HFFc6 (cell line): ENCODE measurements at places on chromosomes 1 and 21.

DNA sequence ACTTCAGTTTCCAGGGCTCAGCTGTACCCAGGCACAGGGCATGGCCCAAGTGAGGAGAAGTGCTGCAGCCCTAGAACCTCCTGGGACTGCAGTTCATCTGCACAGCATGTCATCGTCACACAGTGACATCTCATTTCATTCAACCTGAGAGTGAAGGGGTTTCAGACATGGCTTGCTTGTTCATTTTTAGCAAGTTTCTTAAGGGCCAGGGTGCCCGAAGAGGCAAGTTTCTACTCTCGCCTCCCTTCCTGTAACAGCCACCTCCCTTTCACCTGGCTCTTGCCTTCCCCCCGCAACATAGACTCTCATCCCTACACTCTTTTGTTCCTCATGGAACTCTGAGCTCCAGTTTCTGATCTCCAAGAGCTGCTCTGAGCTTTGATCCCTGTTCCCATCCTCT is 108.1 kb downstream of the C1orf21 start:
- H3K4me1 ChIP-seq = peaks cover 30% of the 10 kb centered on the region
- no peak overlapping the region for H3K4me3 ChIP-seq

DNA sequence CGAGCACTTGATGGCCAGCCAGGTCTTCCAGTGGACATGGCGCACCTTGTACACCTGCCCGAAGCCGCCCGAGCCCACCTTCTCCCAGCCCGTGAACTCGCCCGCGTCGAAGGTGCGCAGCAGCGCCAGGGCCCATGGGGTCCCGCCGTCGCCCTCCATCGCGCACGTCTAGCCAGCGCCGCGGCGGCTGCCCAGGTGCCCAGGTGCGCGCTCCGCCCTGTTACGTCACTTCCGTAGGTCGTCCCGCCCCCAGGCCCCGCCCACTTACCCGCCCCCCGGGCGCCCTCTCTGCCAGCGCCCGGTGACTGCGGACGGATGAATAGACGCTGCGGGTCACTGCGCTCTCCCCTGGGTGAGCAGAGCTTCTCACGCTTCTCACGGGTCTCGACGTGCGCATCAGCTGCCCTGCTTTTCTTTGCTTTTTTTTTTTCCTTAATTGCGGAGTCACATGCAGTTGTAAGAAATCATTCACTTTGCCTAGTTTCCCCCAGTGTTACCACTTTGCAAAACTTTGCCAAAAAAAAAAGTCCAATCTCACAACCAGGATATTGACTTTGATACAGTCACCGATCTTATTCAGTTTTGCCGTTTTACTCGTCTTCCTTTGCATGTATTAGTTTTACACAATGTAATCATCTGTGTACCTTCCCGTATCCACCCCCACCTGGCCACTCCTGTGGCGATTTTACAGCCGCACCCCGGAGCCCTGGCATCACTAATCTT is at the start of gene RIPK4:
RIPK4 (minus strand) TSS at position 170 of the 723 bp plus-strand sequence; CDS start at position 159, 11 bp downstream.
- H3K4me3 ChIP-seq = peak within 1 kb of the TSS; percentile 85
- DNase-seq = peak; percentile 16
- peaks cover 28% of the 10 kb centered on the region for H3K4me1 ChIP-seq
- peaks cover 38% of the 10 kb centered on the region for H3K27me3 ChIP-seq
- peak within 1 kb of the TSS; percentile 67 for H3K27ac ChIP-seq

DNA sequence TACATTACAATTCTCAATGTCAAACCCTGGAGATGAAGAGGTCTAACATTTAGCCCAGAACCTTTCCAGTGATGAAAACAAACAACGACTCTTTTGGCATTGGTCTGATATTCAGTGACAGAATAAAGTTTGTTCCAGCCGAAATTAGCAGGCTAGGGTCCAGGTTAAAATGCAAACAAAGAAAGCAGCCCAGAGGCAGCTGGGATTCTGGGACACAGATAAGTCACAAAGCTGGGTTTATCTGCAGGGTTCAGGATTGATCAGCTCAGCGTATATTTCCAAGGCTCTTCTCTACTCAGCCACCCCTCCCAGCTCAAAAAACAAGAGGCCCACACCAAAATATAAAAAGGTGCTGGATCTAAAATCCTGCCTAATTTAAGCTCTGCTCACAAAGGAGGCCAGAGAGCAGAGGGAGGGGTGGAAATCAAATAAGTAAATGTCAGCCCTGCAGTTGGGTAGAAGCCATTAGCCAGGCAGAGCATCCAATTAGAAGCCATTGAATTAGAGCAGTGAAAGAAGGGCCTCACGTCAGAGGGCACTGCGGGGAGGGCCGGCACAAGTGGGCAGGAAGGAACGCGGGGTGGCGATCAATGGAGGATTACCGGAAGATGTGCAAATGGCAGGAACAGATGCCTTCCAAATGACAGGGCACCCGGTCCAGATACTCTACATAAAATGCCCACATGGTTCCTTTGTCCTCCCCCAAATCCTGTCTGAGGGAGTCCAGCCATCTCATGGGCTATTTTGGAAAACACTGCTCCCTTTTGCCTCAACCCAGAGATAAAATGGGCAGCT is 3.2 kb upstream of the KLHDC8A start:
- H3K27me3 ChIP-seq = peaks cover 41% of the 10 kb centered on the region
- no peak overlapping the region for H3K4me3 ChIP-seq
- H3K27ac ChIP-seq = no peak overlapping the region
- H3K4me1 ChIP-seq = peaks cover 6% of the 10 kb centered on the region; the same call in 1 of the 2 replicates

- H3K4me3 ChIP-seq = no peak overlapping the region
- no peaks in the 10 kb centered on the region for H3K36me3 ChIP-seq
- no peaks in the 10 kb centered on the region for H3K27me3 ChIP-seq
- no peak for DNase-seq
- H3K27ac ChIP-seq = no peak overlapping the region
Observed at GRCh38 chr1:83530506-83530905, 468.4 kb downstream of the TTLL7 start.

- H3K4me3 ChIP-seq = no peak overlapping the region
- H3K4me1 ChIP-seq = peaks cover 17% of the 10 kb centered on the region
- H3K27ac ChIP-seq = peak overlapping the region; percentile 25
- no peaks in the 10 kb centered on the region for H3K36me3 ChIP-seq
- DNase-seq = peak; percentile 82
Observed at GRCh38 chr1:198713081-198713480, 74.2 kb downstream of the PTPRC start.
